ENCODE measurements at places on chromosomes 4 and X.
A peak's percentile ranks its signal among the peaks of the same experiment; 100 is the strongest.

GRCh38 chr4:88275516-88275915 lies 8.8 kb downstream of the PPM1K start:
- DNase-seq, result no peak

GRCh38 chr4:47167081-47168035 lies 136.0 kb downstream of the GABRB1 start:
- DNase-seq, result no peak

DNA sequence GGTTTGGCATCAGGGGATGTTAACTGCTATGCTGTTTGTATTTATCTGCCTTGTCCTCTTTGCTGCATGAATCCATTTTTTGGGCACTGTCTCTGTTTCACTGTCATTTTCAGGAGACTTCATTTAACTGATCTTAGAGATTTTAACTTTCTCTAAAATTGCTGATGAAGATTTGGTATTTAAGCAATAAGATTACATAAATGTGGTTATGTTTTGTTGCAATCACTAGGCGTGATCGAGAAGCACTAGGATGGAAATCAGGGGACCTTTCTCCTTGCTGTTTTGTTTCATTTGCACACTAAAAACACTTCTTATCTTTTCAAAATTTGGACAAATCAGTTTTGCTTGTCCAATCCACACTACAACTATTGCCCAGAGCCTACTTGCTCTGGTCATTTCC lies 15.4 kb downstream of the CXCL2 start:
- no peak for DNase-seq

- no peak for DNase-seq
These were observed 102.7 kb downstream of the TAB3 start for GRCh38 chrX:30786374-30786773.

DNA sequence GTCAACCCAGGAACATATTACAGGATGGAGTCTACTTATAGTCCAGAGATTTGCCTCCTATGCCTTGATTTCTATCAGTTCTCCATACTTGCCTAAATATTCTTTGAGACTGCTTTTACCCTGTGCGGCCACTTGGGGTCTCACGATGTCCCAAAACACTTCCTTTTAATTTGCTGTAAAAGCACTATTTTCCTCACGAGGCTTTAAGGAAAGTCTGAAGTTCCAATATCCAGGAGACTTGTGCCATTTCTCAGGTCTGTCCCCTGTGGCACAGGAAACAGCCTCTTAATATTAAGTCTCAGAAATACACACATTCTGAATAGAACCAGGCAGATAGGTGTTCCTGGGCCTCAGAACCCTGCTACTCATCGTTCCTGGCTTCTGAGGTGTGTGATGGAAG lies 142.9 kb downstream of the TMEM164 start:
- peak; percentile 3 for DNase-seq
